ENCODE measurements at places on chromosomes 4 and X.
A peak's percentile ranks its signal among the peaks of the same experiment; 100 is the strongest.

DNA sequence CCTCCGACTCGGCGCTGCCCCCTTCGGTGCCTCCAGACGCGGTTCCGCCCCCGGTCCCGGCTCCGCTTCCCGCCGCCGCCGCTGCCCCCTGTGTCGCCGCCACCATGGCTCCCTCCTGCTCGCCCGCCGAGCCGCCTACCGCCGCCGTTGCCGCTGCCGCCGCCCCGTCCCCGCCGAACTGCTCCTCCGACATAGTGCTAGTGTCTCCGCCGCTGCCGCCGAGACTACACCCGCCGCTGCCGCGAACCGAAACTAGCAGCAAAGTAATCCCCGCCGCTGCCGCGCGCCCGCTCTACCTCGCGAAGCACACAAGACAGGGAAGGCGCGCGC lies 340 bp downstream of the HNRNPD start:
- DNase-seq = no peak

DNA sequence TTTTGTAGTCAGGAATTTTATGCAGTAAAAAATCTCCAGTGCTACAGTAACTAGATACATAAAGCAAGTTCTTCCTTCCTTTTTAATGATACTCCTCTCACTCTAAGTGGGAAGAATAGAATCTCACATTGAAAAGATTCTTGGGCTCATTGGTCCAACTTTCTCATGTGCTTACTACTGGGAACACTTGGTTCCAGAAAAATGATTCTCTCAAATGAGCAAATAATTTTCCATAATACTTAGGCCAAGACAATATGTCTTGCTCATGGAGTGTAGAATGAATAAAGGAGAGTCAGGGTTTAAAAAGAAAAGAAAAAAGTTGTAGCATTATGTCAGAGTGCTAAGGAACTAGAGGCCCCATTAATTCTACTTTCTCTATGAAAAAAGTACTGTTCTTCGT lies 197.8 kb downstream of the RASL11B start:
- DNase-seq = no peak

DNA sequence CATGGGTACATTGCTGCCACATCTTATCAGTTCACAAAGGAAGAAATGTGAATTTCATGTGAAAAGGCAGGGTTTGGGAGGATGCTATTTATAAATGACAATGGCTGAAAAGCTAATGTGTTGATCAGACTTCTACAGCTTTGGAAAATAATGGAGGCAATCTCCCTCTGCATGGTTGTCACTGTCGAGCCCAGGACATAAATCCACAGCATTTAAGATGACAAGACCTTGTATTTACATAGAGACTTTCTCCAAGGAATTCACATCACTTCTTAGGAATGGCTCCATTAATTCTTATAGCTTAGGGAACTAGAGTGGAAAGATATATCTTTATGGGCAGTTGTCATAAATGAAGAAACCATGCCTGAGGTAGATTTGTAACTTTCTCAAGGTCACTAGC lies 66.7 kb downstream of the CBLL2 start:
- no peak for DNase-seq

DNA sequence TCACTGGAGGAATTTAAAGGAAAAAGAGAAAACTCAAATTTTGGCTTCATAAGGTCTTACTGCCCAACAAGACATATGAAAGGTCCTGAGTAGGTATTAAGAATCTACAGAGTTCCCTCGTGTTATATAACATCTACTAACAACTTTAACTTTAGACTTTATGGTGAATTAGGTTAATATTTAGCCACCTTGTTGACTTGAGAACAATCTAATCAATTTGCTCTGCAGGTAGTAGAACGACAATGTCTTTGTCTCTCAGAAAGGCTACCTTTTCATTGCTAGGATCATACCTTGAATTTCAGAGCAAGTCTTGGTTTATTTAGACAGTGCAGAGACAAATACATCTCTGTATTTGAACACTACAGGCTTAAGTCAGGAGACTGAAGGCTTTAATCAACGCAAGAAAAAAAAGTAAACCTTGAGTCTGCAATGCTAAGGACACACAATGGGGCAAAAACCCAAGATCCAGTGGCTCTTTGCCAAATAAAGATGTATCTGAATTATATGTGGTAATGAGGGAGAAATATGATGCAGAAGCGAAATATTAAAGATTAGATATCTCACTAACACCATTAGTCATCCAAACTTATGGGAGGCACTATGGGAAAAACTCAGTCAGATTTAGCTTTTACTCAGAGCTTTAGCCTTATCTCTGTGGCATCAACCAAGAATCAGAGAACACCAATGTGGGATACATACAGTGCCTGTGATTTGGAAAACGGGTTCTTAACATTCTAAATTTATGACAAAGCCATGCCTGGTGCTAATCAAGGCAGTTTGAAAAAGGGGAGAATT lies 93.6 kb upstream of the FTHL17 start:
- no peak for DNase-seq

DNA sequence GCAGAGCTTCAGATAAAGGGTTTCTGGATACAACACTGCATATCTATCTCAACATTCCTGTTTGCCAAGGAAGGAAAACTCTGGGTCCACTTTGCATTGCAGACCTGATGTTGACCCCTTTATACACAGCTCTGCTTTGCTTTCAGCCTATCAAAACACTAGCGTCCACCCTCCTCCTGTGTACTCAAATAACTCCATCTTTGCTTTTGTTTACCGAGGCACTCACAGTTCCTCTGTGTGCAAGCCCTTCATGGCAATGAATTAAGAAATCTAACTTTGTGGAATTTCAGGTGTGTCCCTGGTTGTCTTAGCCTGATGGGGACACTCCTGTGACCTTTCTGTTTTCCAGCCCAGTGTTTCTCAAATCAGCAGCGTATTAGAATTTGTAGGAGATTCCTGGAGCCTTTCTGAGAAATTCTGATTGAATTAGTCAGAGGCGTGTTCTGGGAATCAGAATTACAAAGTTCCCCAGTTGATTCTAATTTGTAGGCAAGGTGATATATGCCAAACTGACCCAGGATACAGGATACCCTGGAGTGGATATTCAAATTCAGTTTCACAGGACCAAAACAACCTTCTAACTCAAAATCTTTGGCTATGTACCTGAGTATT lies 68.6 kb downstream of the DTHD1 start:
- DNase-seq = no peak

- DNase-seq = no peak
Observed at GRCh38 chrX:114787061-114787460, 203.2 kb downstream of the HTR2C start.

GRCh38 chr4:47032405-47033106 lies 1.2 kb downstream of the GABRB1 start:
- peak; percentile 38 for DNase-seq

GRCh38 chr4:4502694-4503311 lies 39.0 kb downstream of the STX18 start:
- peak; percentile 64 for DNase-seq

Measured in endothelial cell of umbilical vein (primary cell).